ENCODE measurements at places on chromosomes 11 and 22.

DNA sequence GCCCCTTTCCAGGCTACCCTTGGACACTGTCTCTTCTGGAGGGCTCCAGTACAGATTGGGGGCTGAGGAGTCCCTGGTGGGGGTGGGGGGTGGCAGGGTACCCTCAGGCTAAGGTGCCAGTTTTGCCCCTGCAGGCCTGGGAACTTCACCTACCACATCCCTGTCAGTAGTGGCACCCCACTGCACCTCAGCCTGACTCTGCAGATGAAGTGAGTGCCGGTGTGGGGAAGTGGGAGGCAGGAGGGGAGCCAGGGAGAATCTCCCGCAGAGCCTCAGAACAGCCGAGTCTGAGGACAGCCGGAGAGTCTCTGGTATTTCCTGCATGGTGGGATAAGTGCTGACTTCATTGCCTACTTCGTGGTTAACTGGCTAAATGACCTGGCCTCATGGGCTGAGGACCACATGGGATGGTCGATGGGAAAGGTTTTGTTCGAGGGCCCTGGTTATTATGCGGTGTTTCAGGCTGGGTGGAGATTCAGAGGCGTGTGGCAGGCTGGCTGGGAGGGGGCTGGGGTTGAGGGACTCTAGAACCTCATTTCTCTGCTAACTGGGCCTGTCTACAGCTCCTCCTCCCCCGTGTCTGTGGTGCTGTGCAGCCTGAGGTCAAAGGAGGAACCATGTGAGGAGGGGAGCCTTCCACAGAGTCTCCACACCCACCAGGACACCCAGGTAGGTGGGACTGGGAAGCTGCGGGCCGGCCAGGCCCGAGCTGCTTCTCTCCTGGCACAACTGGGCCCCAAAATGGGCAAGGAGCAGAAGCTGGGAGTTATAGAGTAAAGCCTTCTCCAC is 8.5 kb downstream of the TMEM258 start:
- DNase-seq, result no peak

GRCh38 chr11:111526501-111526900 is 11.9 kb downstream of the HOATZ start:
- DNase-seq, result no peak

- no peak for DNase-seq
These were observed 65.4 kb downstream of the OTOG start for GRCh38 chr11:17612221-17613188.

- no peak for DNase-seq
These were observed 135.4 kb downstream of the ADAMTS15 start for GRCh38 chr11:130583801-130584211.

- no peak for DNase-seq
These were observed 27.0 kb upstream of the MUC5B start for GRCh38 chr11:1195682-1196515.

Measured in NCI-H774 (cell line).